ENCODE measurements at places on chromosomes 5 and 9.

- no peak for DNase-seq
Observed at GRCh38 chr5:169248996-169249395, 51.9 kb downstream of the SLIT3 start.

DNA sequence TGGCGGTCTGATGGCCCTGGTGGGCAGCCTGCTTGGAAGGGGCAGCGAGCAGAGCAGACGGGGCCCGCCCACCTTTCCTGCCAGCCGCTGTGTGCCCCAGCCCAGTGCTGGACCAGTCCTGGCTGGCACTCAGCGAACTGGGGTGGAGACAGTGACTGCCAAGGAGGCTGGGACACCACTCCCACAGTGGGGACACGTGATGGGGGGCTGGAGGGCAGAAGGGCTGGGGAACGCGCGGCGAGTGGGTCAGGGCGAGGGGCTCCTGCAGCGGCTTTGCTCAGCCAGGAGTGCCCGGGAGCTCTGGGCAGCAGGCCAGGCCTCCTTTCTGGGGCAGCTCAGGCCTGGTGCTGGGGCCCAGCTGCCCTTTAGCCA, 19.5 kb downstream of the NCS1 start:
- DNase-seq: no peak

- DNase-seq: no peak
Observed at GRCh38 chr9:100466829-100467221, 6.1 kb upstream of the TMEFF1 start.

DNA sequence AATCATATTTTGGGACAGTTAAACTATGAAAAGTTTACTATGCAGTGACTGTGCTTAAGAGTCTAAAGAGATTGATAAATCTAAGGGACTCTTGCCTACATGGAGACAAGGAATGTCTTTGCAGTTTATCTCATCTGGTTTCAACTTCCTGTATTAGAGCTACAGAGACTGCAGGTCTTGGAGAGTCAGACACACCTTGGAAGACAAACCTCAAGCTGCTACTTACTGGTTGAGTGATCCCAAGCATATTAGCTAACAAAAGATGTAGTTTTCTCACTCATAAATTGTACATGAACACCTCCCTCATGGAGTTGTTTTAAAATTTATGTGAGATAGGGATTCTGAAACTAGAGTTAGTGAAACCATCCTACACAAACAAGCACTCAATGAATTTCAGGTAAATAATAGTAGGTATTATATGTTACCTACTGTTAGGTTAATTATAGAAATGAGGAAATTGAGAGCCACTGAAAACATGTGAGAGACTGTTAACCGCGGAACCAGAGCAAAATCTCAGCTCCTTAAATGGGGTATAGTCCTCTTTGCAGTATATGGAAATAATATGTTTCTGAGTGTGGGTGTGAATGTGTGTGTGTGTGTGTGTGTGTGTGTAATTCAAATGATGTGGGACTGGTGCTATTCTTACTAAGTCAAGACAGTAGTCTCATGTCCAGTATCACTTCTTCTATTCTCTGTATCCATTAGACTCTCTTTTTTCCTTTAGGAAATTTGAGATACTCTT, 752.1 kb downstream of the DTWD2 start:
- no peak for DNase-seq

DNA sequence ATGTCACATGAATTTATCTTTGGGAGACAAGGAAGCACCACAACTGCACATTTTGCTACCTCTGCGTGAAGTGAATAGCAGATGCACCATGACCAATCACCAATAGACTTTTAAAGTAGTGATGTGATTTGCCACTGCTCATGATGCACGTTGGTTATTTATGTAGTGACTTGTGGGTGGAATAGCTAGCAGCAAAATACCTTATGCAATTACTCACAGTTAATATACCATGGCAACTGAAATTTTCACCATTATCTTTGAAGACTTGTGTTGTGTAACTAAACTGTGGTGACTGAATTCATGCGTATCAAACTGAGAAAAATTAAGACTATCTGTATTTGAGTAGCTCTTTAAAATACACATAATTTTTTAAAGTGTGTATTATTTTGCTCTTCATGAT, 46.2 kb upstream of the TUSC1 start:
- DNase-seq: no peak

GRCh38 chr9:97763874-97764273, 66.7 kb upstream of the XPA start:
- no peak for DNase-seq

GRCh38 chr9:124017929-124018729, 6.6 kb downstream of the LHX2 start:
- no peak for DNase-seq

- DNase-seq: peak; percentile 70
Observed at GRCh38 chr9:112174222-112174964, 704 bp downstream of the SUSD1 start.

GRCh38 chr5:128537221-128537999, 635 bp downstream of the FBN2 start:
- DNase-seq: no peak

- no peak for DNase-seq
Observed at GRCh38 chr9:95855961-95856360, 19.5 kb upstream of the ERCC6L2 start.

GRCh38 chr9:69420611-69421270, 95.7 kb downstream of the ENTREP1 start:
- no peak for DNase-seq

- DNase-seq: no peak
Observed at GRCh38 chr9:73916016-73916673, 581.0 kb upstream of the RORB start.

- DNase-seq: no peak
Observed at GRCh38 chr5:156826150-156826549, 23.9 kb upstream of the PPP1R2B start.

- DNase-seq: peak; percentile 53
Observed at GRCh38 chr9:136978073-136978864, 965 bp downstream of the PTGDS start.

- DNase-seq: no peak
Observed at GRCh38 chr9:2934883-2935282, 91.0 kb upstream of the PUM3 start.

- no peak for DNase-seq
Observed at GRCh38 chr5:106801554-106801953, 869.2 kb downstream of the EFNA5 start.

DNA sequence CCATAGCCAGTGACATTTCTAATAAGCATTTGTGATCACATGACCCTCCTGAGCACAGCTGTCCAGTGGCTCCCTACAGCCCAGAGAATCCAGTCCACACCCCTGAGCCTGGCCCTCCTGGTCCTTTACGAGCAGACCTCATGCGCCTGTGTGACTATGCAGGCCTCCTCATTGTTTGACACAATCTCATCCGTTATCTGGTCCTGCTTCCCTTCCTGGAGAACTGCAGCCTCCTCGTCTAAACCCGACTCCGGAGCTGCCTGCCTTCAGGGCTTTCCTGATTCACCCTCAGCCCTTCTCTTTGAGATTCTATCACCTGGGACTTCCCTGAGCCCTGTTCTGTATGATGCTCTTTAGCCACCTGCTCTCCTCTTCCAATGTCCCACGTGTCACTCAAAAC, 79.7 kb downstream of the GPR21 start:
- no peak for DNase-seq

DNA sequence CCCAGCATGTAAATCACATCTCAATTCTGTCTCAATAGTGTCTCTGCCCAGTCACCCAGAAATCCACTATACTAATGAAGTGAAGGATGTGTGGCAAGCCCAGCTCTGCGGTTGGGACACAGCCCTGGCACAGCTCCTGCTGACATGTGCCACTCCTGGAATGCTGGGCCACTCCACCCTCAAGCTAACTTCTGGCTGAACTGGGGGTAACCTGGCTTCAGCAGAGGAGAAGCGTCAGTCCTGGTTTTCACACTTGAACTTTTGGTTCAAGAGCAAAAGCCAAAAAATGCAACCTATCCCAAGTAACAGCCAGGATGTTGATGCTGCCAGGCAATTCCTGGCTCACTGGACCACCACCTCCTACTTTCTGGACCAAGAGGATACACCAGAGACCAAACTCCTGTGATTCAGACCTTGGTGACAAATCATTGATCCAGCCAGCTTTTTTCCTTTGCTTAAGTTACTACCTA, 86.4 kb downstream of the ARRDC3 start:
- no peak for DNase-seq

- no peak for DNase-seq
Observed at GRCh38 chr5:59489551-59489950, 404.0 kb downstream of the PDE4D start.

GRCh38 chr9:114372921-114373448, 14.8 kb downstream of the AKNA start:
- DNase-seq: peak; percentile 66

DNA sequence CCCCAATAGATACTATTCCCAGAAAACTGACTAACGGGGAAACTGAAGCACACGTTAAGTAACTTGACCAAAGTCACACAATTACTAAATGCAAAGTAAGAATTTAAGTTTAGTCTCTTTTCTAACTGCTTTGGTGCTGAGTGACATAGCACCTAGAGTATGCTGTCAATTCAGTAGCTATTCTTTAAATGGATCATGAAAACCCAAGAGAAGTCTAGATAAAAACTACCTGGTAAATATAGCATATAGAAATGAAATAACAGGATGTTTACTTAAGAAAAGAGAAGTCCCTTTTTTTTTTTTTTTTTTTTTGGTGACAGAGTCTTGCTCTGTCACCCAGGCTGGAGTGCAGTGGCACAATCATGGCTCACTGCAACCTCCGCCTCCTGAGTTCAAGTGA, 129.2 kb downstream of the PDE4D start:
- no peak for DNase-seq

- DNase-seq: no peak
Observed at GRCh38 chr5:132890817-132891216, 17.3 kb downstream of the LEAP2 start.

DNA sequence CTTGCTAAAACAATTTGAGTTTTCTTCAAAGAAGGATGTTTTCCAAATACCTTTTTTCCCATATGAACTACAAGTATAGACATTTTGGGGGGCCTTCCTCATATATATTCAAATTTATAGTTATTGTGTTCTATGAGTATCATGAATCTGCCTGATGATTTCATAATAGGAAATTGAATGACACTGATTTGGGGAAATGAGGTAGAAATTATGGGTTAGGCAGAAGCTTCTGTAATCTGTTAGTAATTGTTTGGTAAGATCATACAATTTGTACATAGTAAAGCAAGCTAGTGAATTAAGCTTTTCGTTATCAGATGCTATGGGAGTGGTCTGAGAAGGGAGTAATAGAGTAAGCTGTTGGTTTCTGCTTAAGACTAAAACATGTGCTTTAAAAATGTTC, 98.0 kb downstream of the TRIO start:
- DNase-seq: no peak

- no peak for DNase-seq
Observed at GRCh38 chr5:119570910-119571309, 58.4 kb upstream of the FAM170A start.

GRCh38 chr9:5945112-5945511, 54.4 kb downstream of the MLANA start:
- no peak for DNase-seq

GRCh38 chr9:69020301-69021145, 6.6 kb upstream of the PRKACG start:
- no peak for DNase-seq

Measured in stimulated activated CD4-positive, alpha-beta T cell treated with anti-CD3 and anti-CD28 coated beads, Interleukin-12 subunit alpha, Interleukin-12 subunit beta, amount 100 ng/mL, for 48 hours (primary cell).